ENCODE measurements at places on chromosomes 11 and 22.

- no peak for DNase-seq
These were observed 57.6 kb downstream of the KREMEN1 start for GRCh38 chr22:29130476-29130875.

DNA sequence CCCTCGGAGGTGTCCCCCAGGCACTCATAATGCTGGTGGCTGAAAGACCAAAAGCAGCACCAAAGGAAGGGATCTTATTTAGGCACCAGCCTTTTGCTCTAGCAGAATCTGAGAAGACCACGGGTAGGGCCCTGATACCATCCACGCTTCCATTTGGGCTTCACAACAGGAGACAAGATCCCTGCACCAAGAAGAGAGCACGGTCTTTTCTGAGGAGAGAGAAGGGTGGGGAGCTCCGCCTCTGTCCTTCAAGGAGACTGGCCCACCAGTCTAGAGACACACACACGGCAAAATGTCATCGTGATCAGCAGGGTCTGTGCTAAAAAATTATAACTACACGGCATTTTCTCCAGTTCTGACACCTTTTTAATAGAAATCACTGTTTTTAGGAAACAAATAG is 9.8 kb downstream of the LARGE2 start:
- no peak for DNase-seq

GRCh38 chr22:19086896-19087295 is 35.3 kb downstream of the DGCR2 start:
- no peak for DNase-seq

GRCh38 chr22:42332089-42332488 is 61.6 kb upstream of the TCF20 start:
- no peak for DNase-seq

GRCh38 chr11:12909879-12910278 is 99.2 kb upstream of the RASSF10 start:
- no peak for DNase-seq
